ENCODE measurements at places on chromosomes 16 and 17. TPM values are rescaled to one million over a fixed set of nuclear protein-coding genes. Genes with fewer than 3 reads are reported as not detected.

The KRTAP4-6 gene
- polyA plus RNA-seq, result not detected

The GPR139 gene
- not detected for polyA plus RNA-seq

The AMZ2 gene
- polyA plus RNA-seq, result 215 TPM

The TCAP gene
- polyA plus RNA-seq, result not detected

The PLA2G10 gene
- polyA plus RNA-seq, result 0.73 TPM

The OMG gene
- polyA plus RNA-seq, result 351 TPM

The CLDN7 gene
- polyA plus RNA-seq, result not detected

The CD300LB gene
- polyA plus RNA-seq, result not detected

The NOTUM gene
- polyA plus RNA-seq, result not detected

The PYY gene
- not detected for polyA plus RNA-seq

The KRT39 gene
- not detected for polyA plus RNA-seq

The TM4SF5 gene
- not detected for polyA plus RNA-seq

The EARS2 gene
- polyA plus RNA-seq, result 13.6 TPM

The KRT12 gene
- not detected for polyA plus RNA-seq

The CDK3 gene
- 1.8 TPM for polyA plus RNA-seq

The GAS7 gene
- 5.0 TPM for polyA plus RNA-seq

The CNGB1 gene
- not detected for polyA plus RNA-seq

The JUP gene
- polyA plus RNA-seq, result 1.6 TPM

The ACBD4 gene
- 0.44 TPM for polyA plus RNA-seq

The SMTNL2 gene
- polyA plus RNA-seq, result not detected

The MT4 gene
- polyA plus RNA-seq, result not detected

The TBX6 gene
- not detected for polyA plus RNA-seq

The DNAH2 gene
- polyA plus RNA-seq, result not detected

The CCL14 gene
- polyA plus RNA-seq, result not detected

The WNK4 gene
- polyA plus RNA-seq, result 0.20 TPM

The SYNGR3 gene
- polyA plus RNA-seq, result 80.6 TPM

The SBK1 gene
- polyA plus RNA-seq, result 6.9 TPM

The ATP2A1 gene
- polyA plus RNA-seq, result not detected

The CDRT15 gene
- polyA plus RNA-seq, result not detected

Data from Purkinje cell (primary cell).